Amniotic stem cell (primary cell): ENCODE measurements at places on chromosomes 16 and 17.

DNA sequence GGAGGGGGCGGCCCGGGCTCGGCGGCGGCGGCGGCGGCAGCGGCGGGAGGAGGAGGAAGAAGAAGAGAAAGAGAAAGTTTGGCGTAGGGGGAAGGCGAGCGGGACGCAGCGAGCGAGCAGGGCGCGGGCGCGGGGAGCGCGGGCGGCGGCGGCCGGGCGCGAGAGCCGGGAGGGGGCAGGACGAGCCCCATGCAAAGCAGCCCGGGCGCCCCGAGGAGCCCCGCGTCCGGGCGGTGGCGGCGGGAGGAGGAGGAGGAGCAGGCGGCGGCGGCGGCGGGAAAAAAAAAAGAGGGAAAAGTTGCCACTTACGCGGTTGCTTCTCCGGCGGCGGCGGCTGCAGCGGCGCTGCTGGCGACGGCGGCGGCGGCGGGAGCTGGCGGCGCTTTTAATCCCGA, 10.3 kb upstream of the ZFHX3 start:
- DNase-seq, result no peak

- DNase-seq, result no peak
Measured at GRCh38 chr17:2380226-2380922, 20.5 kb downstream of the MNT start.

DNA sequence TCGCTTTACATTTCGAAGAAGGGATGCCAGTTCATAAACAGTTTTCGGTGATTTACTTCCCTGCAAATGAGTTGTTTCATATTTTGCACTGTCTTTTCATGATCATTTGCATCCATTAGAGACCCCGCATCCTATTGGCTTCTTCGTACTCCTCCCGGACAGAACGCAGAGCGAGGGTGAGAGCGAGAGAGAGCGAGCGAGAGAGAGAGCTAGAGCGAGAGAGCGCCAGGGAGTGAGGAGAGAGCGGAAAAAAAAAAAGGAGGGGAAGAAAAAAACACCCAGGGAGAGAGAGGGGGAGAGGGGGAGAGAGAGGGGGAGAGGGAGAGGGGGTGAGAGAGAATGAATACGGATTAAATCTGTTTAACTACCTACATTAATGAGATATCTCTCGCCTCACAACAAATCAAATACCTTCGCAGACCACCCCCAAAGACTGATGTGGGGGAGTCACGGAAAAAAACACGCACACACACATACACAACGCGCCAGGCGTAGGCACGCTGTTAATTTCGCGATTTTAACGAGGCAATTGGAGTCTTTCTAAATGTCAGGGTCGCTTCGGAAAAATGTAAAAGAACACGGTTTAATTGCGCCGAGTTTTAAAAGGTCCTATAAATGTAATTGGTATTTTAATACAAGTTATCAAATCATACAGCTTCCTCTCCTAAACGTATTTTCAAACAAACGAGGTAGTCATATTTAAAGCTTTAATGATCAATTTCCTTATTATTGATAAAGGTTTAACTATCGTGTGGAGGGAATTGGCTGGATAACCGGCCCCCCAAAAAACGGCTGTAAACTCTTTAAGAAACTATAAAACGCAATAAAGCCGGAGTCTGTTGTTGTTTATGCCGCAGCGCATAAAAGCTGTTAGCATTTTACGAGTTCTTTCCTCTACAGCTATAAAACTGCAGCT, at the start of gene HOXB8:
HOXB8 (minus strand) TSS at position 246 of the 916 bp plus-strand sequence. CDS start 588 bp downstream, outside the sequence.
- DNase-seq, result no peak

DNA sequence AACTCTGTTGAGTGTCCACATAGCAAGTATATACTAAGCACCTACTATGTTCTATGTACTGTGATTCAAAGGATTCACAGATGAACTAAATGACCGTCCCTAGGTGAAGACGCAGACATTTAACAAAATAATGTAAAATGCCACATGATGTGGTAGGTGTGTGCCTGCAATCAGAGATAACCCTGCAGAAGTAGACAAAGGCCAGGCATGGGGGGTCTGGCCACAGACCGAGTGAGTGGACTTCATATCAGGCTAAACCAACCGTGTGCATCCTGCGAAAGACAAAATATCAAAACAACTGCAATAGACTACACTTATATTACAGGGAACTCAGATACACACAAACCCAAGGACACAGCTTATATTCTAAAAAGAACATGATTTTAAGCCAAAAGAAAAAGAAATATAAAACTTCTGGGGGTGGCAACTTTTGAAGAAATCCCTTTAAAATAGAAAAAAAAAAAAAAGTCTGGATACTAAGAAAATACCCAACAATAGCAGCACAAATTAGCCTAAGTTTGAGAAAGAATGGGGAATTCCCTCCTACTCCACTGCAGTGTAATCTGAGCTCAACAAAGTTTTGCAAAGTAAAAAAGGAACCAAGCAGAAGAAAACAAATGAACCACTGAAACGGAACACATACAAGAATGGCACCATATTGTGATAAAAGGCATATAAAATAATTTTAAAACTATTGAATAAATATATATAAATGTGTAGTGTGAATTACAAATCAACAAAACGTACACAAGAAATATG, 12.3 kb downstream of the HSDL1 start:
- DNase-seq, result no peak

DNA sequence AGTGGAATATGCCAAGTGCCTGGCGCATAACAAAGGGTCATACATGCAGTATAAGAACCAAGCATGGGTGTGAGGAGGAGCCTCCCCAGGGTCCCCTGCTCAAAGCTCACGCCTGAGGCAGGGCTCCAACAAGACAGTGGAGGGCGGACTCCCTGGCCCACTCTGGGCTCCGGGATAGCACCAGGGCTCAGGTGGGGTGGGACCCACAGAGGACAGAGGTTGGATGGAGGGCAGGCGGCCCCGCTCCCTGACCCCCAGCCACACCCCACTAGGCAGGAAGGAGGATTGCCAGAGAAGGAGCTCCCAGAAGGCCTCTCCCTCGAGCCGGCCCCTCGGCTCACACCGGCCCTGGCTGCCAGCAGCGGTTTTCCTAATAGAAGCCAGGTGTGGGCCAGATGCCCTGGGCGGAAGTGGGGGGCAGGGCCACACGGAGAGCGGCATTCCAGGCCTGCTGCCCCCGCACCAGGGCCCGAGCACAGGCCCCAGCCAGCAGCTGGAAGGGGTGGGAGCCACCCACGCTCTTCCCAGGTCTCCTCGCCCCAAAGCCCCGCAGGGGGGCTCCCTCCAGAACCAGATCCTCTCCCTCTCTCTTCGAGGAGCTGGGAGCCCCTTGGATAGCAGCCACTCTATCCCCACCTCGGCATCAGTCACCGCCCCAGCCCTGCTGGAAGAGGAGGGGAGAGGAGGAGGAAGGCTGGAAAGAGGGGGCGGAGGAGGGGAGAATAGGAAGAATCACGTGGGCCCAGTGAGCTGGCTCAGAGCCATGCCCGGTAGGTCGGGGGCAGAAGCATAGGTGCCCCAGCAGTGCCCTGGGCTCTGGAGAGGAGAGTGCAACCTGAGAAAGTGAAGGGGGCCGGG, 21.0 kb downstream of the VASN start:
- DNase-seq, result peak; percentile 39

- no peak for DNase-seq
Measured at GRCh38 chr17:57523926-57524632, 221.0 kb downstream of the CCDC182 start.

- no peak for DNase-seq
Measured at GRCh38 chr17:81251709-81252301, 12.7 kb downstream of the NDUFAF8 start.

GRCh38 chr16:106623-107324, 28.7 kb downstream of the MPG start:
- peak; percentile 74 for DNase-seq

DNA sequence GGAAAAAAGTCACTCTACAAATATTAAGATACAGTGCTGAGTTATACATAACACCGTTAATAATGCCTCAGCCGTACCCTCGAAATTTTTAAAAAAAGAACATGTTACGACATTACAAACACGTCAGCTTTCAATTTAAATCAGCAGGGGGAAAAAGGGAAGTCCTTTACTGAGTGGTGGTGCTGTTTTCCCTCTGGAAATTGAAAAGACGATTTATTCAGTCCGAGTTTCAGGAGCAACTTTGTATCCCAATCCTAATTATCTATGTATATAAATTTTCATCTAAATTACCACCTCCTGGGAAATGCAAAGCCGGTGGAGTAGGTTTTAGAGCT, 1.3 kb downstream of the NETO2 start:
- no peak for DNase-seq

DNA sequence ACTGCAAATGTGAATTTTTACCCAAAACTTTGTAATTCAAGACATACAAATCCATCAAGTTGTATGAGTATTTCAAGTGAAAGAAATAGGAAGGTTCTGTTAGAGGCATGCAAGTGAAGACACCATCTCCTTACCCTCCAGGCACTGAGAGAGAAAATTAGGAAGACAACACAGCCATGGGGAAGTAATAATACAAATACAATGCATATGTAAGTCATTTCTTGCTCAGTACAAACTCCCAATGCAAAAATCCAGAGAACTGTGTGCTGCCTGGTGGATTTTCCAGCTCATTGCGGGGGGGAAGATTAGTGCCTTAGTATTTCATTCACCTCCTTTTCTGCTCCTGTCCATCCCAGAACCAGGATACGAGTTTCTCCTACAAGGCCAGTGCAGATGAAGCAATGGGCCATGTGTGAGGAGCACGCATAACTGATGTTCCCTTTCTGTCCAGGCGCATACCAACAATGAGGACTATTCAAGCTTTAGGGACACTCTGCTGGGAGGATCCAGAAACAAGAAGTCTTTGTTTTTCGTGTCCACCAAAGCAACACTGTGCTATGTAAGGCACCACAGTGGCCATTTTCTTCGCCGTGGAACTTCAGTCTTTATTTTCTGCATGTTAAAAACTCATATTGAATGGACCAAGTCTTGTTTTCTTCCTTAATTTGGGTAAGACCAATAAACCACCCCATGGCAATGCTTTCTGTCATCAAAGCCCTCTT, 143.7 kb upstream of the RCVRN start:
- DNase-seq, result no peak

DNA sequence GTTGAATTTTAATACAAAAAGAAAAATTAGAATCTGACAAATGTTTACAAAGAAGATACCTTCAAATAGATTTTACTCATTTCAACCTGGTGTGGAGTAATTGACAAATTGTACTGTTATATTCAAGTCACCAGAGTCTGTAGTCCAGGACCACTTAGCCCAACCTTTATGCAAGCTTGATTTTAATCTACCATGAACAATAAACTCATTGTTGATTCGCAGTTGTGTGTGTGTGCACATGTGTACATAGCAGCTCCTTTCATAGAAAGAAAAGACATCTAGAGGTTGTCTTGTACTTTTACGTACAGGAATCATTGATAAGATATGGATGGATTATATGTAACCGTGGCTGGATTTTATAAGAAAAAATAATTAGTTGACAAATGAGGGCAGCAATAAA, 20.7 kb upstream of the LRRC37A start:
- no peak for DNase-seq

- DNase-seq, result no peak
Measured at GRCh38 chr16:88881007-88881615, 14.7 kb upstream of the PABPN1L start.

- no peak for DNase-seq
Measured at GRCh38 chr16:4696905-4697847, 3.8 kb downstream of the NUDT16L1 start.

DNA sequence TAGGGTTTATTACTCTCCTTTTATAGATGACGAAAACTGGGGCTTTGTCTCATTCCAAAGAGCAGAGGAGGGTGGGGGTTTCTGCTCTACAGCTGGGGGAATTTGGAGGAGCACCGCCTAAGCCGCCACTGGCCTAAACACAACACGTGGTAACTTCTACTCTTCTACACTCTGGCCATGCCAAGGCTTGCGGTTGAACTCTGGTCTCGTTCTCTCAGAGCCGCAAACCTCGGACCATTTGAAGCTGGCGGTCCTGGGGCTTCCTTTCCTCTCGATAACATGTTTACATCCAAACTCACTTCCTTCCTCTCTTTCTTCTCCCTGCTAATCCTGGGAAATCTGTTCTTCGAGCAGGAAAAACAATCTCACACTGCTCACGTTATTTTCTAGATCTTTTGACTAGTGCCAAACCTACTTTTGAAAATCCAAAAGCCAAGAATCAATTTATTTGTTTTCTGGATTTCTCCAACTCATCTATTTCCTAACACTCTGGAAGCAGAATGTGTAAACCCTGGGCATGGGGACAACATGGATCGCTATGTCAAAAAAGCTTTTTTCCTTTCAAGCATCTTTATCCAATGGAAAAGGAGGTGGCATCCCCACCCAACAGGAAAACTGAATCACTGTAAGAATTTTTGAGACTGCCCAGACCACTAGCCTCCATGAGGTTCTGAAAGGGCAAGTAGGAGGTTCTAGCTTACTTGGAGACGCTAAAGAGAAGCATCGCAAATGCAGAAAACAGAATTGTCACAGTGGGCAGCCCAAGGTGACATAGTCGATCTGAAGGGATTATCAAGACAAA, 13.6 kb upstream of the EEF2K start:
- DNase-seq, result peak; percentile 64

GRCh38 chr17:47687748-47688147, 6.2 kb upstream of the TBKBP1 start:
- no peak for DNase-seq

- DNase-seq, result no peak
Measured at GRCh38 chr16:53100889-53101288, 46.1 kb downstream of the CHD9 start.

DNA sequence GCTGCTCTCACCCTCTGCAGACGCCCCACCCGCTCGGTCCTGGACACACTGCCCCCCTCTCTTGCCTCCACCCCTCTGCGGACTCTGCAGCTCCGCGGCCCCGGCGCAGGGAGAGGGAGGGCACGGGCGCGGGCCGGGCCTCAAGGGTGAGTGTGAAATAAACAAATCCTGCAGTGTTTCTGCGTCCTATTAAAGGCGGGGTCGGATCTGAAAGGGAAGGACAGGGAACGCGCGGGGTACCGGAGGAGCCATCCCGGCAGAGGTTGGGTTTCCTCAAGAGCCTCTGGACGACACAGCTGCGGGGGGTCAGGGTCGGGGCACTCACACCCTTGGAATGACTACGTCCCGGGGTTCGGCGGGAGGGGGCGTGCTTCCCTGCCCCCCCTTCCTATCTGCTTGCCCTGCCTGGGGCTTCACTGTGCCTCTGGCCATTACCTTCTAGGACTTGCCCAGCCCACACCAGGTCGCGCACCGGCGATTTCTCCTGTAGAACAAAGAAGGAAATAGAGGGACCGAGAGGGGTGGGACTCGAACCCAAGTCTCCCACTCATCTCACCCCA, 466 bp upstream of the HSF4 start:
- no peak for DNase-seq

- no peak for DNase-seq
Measured at GRCh38 chr17:49798182-49798581, 9.7 kb downstream of the KAT7 start.

DNA sequence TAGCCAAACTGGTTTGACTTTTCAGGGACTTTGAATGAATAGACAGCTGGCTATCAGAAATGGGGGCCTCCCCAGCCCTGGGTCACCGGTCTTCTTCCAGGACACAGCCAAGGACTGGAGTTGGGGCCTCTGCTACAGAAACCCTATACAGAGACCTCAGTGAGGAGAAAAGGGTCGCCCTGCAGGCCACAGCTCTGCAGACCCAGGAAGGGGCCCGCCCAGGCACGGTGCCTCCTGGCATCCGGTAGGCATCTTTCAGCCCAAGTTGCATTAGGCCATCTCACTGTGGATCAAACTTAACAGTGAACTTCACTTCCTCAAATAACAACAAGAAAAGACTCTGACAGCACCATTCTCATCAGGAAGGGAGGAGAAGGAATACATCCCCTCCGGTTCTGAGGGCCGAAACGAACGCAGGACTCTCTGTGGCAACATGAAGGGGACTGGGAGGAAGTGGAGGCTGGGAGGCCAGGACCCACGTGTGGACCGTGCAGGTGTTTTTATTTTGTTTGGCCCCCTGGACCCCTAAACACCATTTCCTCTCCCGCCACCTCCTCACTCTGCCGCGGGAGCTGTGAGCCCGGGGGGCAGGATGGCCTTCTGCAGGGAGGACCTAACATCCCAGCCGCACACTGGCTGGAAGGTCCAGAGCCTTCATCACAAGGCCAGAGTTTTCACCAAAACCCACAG, 7.2 kb downstream of the SLC38A10 start:
- no peak for DNase-seq
